Fibroblast of skin of right biceps (primary cell): ENCODE measurements at places on chromosomes 1 and 21.

DNA sequence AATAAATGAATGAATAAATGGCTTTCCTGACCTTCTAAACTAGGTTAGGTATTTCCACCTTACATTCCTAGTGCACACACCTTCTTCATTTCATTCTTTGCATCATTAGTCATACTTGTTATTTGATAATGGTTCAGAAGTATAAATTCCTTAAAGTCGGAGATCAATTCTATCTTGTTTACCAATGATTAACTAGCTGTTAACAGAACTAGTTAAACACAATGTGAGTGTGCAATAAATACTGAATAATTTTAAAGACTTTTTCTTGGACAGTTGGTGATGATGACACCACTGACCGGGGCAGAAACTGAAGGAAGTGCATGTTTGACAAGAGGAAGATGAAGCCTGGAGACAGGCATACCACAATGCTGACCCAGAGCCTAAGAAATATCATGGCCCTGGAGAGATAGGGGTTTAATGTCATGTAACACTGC, 207.1 kb upstream of the DEPDC1 start:
- DNase-seq = no peak

DNA sequence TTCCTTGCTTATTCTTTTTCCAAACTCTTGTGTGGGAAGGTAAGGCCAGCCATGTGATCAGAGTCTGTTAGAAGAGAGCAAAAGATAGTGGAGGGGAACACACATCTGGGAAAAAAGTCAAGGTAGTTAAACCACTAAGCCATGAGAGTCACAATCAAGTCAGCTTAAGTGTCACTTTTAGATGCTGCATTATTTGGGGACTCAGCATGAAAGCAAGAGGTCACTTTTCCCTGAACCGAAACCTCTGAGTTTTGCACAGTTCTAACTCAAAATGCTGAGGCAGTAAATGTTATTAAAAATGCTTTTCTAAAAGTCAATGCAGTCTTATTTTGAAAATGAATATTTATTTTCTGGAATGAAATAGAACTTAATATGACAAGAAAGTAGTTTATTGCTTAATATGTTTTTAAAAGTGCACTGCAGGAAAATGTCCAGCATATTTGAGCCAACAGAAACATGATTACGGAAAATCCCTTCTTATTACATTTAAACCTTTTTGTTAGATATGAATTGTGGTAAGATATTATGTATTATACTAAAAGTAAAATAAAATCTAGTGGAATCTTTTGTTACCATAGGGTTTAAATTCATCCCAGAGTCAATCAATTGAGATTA, 69.3 kb downstream of the RBM11 start:
- DNase-seq = no peak

- DNase-seq = no peak
Measured at GRCh38 chr1:63902844-63903589, 129.2 kb downstream of the ROR1 start.

DNA sequence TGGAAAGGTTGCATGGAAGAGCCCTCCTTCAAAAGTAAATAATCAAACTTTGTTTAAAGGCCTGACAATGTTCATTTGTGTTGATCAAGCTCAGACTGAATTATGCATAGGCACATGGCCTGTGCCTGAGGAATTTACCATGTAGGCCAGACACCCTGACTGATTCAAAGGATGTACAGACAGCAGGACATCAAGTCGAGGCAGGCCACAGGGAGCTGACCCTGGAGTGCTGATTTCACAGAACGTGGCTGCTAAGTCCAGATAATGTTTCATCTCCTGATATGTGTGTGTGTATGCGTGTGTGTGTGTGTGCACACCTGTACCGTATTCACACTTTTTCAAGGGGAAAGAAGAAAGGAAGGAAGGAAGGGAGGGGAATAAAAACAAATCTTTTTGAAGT, 34.1 kb downstream of the NAV1 start:
- no peak for DNase-seq

DNA sequence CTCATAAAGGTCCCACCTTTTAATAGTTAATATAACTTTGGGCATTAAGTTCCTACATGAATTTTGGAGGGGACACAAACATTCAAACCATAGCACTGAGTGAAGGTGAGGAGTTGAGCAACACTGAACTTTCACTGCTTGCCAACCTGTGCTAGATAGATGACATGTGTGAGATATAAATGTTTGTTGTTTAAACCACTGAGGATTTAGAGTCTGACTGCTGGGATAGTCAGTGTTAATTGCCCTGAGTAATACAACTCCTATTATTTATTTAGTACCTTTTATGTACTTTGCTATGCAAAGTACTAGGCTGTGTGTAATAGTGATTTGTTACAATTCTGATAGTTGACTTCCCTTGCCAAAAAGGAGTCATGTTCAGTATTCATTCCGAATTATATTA, 32.4 kb upstream of the SLC16A1 start:
- no peak for DNase-seq

- no peak for DNase-seq
Measured at GRCh38 chr1:17576519-17576853, 37.0 kb downstream of the ARHGEF10L start.

DNA sequence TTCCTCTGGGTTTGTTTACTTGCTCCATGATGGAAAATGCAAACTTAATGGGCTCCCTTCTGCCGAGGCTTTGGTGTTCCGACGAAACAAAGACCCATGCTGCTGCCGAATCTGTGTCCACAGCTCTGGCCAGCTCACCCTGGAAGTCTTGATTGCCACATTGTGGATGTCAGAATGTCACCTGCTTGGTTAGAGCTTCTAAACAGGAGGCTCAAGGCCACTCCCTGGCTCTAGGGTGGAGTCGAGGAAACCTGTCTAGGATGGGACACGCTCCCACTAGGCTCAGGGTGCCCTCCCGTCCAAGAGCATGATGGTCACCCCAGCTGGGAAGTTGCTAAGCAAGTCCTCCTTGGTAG, 279.3 kb upstream of the VAMP3 start:
- DNase-seq = no peak

DNA sequence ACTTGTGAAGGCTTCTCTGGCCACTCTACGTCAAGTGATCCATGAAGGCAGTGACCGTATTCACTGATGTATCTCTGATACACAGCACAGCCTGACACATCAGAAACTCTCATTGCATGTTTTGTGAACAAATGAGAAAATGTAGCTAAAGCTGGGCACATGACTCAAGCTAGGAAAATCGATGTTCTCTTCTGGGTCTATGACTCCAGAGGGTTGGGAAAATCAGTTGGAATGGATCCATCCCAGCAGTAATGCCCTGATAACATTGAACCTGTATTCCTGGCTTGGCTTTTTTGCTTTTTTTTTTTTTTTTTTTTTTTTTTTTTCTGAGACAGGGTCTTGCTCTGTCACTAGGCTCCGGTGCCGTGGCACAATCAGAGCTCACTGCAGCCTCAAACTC, 395.7 kb downstream of the KCNH1 start:
- DNase-seq = no peak

- peak; percentile 47 for DNase-seq
Measured at GRCh38 chr1:72498371-72498770, 216.0 kb upstream of the NEGR1 start.

GRCh38 chr1:180309338-180309737, 79.3 kb downstream of the LHX4 start:
- peak; percentile 75 for DNase-seq

DNA sequence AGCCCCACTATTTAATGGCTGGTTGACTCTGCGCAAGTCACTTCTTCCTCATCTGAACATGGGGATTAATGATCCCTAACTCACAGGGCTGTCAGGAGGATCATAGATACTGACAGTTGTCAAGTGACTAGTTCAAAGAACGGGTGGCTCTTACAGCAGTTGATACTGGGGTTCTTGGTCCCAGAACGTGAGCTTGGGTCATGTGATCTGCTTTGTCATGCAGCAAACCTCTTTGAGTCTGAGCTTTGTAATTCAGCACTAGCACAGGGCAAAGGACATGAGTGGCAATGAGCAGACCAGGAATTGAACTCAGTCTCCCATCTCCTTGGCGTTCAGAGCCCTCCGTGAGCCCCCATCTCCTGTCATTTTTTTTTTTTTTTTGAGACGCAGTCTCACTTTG, 64.4 kb downstream of the TRABD2B start:
- no peak for DNase-seq
